Fibroblast of skin of left biceps (primary cell): ENCODE measurements at places on chromosomes 3 and 15.

DNA sequence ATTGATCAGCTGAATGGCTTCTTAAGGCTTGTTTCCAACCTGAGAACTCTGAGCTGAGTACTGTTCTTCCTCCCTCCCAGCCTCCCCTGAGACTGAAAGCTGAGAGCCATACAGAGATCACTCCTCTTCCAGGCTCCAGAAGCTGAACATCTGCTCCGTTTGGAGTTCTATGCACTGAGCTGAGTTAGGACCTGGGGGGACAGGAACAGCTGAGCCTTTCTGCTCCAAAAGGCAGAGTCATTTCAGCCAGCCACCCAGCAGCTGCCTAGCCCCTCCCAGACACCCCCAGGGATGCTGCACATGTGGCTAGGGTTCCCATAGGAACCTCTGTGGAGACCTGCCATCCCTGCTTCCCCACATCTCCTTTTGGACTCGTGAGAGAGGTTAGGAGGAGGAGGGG lies 64.2 kb upstream of the GLCE start:
- no peak for DNase-seq

DNA sequence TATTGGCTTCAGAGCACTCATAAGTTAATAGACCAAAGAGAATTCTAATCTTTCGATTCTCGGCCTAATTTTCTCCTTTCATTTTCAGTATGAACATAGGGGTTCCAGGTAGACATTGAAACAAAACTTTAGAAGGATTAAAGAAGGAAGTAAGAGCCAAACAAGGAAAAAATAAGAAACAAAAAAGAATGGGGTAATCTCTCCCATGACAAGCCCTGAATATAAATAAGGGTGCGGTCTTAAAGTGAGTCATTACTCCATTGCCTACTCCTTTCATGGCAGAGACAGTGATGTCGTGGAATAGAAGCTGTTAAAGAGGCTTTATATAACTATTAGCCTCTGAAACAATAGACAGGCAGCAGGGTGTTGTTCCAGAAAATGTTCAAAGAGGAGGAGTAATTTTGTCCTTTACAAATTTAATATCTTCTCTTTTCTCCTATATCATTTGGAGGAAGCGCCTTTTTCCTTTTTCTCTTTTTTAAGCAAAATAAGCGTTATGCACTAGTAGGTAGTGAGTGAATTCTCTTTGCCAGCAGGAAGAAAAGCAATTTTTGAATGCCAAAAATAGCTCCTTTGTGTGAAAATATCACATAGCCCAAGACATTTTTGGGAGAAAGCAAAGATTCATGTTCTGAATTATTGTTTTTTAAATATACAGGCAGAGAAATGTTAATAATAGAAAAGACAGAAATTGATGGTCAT lies 607.9 kb upstream of the KCNMB2 start:
- no peak for DNase-seq

GRCh38 chr3:147371140-147371539 lies 35.2 kb downstream of the ZIC4 start:
- DNase-seq = no peak

- no peak for DNase-seq
These were observed 8.0 kb upstream of the RPS27L start for GRCh38 chr15:63165166-63165859.
